Fibroblast of lung (primary cell): ENCODE measurements at places on chromosomes 6 and 20. TPM values are rescaled to one million over a fixed set of nuclear protein-coding genes. Genes with fewer than 3 reads are reported as not detected.

The CCN6 gene
- polyA plus RNA-seq = 0.08 and 0.49 TPM in 2 replicates

The TMC2 gene
- not detected in 2 replicates for polyA plus RNA-seq

The ADISSP gene
- polyA plus RNA-seq = 17.0 and 44.3 TPM in 2 replicates

The FOXS1 gene
- not detected in 2 replicates for polyA plus RNA-seq

The LGSN gene
- not detected in 2 replicates for polyA plus RNA-seq

The GABRR1 gene
- polyA plus RNA-seq = not detected in 2 replicates

The TINAG gene
- polyA plus RNA-seq = not detected in 2 replicates

The SMLR1 gene
- not detected in 2 replicates for polyA plus RNA-seq

The PGM3 gene
- 74.0 and 107 TPM in 2 replicates for polyA plus RNA-seq

The SNAP91 gene
- 0.02 TPM in 2 replicates for polyA plus RNA-seq

The ELOVL4 gene
- 4.3 and 5.2 TPM in 2 replicates for polyA plus RNA-seq

The PI16 gene
- polyA plus RNA-seq = 0.09 and 0.67 TPM in 2 replicates

The PRKN gene
- polyA plus RNA-seq = 0.43 and 0.70 TPM in 2 replicates
